ENCODE measurements at places on chromosomes 7 and 10.

DNA sequence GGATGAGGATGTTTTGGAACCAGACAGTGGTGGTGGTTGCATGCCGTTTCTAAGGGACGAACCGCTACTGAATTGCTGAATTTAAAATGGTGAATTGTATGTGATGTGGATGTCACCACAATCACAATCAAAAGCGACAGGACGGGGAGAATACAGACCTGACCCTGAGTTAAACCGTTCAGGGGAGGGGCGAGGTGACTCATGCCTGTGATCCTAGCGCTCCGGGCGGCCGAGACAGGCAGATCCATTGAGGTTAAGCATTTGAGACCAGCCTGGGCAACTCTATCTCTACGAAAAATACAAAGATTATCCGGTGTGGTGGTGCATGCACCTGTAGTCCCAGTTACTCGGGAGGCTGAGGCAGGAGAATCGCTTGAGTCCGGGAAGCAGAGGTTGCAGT lies 46.4 kb downstream of the UNCX start:
- DNase-seq = no peak

GRCh38 chr10:129993621-129994020 lies 29.5 kb upstream of the EBF3 start:
- no peak for DNase-seq

DNA sequence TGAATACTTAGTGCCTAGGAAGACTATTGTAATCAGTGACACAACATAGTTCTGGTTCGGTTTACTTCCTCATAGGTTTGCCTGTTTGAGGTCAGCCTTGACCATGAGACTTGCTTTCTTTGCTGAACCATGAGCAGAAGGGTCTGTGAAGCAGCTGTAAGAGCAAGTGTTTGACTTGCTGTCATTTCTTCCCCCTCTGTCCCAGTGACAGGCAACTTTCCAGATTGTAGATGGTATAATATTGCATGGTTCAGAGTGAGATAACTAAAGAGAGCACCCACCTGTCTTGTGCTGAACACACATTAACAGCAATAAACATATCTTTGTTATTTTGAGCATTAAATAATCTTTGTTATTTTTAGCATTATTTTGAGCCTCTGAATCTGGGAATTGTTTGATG lies 9.3 kb upstream of the RTKN2 start:
- no peak for DNase-seq

GRCh38 chr7:1691601-1692514 lies 21.8 kb downstream of the ELFN1 start:
- DNase-seq = no peak
